ENCODE measurements at places on chromosomes 3 and 15. TPM values are rescaled to one million over a fixed set of nuclear protein-coding genes. Genes with fewer than 3 reads are reported as not detected.

The SPTBN5 gene
- total RNA-seq = 0.51 TPM

The TMEM207 gene
- not detected for total RNA-seq

The BAHD1 gene
- total RNA-seq = 15.7 TPM

The KIF23 gene
- 87.9 TPM for total RNA-seq

The RBP2 gene
- total RNA-seq = not detected

The MRPL46 gene
- total RNA-seq = 34.7 TPM

The GRK7 gene
- not detected for total RNA-seq

The ERC2 gene
- total RNA-seq = 2.7 TPM

The FAN1 gene
- total RNA-seq = 11.0 TPM

The DLL4 gene
- 0.69 TPM for total RNA-seq

The SNX33 gene
- 6.7 TPM for total RNA-seq

The PPP1R14D gene
- total RNA-seq = not detected

The RBM5 gene
- total RNA-seq = 80.7 TPM

The ACTRT3 gene
- total RNA-seq = 3.8 TPM

The GOLGA8A gene
- total RNA-seq = 14.3 TPM

The GABRG3 gene
- not detected for total RNA-seq

The SKOR1 gene
- not detected for total RNA-seq

The EPHB3 gene
- total RNA-seq = 0.92 TPM

- DNase-seq = no peak
These were observed 72.2 kb downstream of the MECOM start for GRCh38 chr3:169591159-169591951.

- no peak for DNase-seq
These were observed 52.6 kb downstream of the NSUN3 start for GRCh38 chr3:94115482-94115881.

GRCh38 chr3:190522621-190523222 is 8.8 kb downstream of the IL1RAP start:
- no peak for DNase-seq

GRCh38 chr3:61978460-61979419 is 394.6 kb downstream of the FEZF2 start:
- DNase-seq = no peak

- no peak for DNase-seq
These were observed 4.3 kb upstream of the LTF start for GRCh38 chr3:46468753-46469600.

- no peak for DNase-seq
These were observed 116.0 kb downstream of the IGF1R start for GRCh38 chr15:98764291-98764690.

GRCh38 chr3:182412066-182412465 is 381.2 kb upstream of the ATP11B start:
- no peak for DNase-seq

GRCh38 chr3:41693799-41694198 is 268.1 kb downstream of the ULK4 start:
- DNase-seq = no peak

DNA sequence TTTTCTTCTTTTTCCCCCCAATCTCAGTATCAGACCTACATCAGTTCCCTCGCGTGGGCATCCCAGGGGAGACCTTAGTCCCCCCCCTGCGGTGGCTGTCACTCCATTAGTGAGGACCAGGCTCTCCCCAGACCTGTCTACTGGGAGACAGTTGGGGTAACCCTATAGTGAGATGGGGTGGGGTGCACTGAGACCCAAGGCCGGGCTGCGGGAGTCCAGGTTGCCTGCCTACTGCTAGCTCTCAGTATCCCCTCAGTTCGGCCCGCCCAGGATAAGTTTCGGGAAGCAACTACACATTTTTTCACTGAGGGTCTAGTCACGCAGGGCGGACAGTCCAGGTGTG is 671 bp upstream of the DCUN1D1 start:
- DNase-seq = no peak

- DNase-seq = no peak
These were observed 51.7 kb downstream of the CNTN3 start for GRCh38 chr3:74562558-74563269.

DNA sequence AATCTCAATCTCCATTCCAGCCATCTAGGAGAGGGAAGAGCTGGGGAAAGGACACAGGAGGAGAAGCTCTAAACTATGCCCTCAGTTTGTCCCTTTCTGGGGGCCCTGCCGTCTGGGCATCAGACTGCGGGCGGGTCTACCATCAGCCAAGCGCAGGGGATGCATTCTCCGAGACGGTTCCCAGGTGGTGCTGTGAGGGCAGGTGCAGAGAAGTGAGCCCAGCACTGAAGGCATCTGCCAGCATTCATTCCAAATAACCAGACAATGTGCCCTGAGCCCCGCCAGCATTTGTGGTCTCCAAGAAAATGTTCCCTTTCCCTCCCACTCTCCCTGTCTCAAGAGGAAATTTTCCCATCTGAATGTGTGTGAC is 265.7 kb downstream of the XXYLT1 start:
- DNase-seq = no peak

DNA sequence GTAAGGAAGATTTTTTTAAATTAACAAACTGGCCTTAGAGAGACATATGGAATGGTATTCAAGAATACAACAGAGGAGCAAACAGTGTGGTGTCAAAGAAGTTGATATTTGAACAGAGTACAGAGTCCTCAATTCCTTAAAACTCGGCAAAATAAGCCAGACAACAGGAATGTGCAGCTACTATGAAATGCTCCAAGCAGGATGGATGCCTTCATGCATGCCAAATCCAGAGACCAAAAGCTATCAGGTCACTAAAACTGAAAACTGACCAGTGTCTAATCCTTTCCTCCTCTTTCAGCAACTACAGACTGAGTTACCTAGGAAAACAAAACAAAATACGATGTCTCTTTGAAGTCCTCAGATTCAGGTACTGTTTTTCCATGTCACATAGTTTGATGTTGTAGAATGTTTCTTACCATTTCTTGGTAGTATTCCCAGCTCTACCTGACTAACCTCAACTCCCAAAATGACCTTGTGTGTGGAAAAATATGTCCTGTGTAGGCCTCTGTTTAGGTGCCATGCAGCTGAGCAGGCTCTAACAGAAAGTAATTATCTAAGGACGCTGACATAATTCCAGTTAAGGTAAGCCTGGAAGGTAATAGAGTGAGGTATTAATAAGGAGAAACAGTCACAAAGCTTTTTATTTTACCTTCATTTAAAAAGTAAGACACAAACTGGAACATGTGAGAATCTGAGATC is 46.9 kb downstream of the TBL1XR1 start:
- DNase-seq = peak; percentile 10

DNA sequence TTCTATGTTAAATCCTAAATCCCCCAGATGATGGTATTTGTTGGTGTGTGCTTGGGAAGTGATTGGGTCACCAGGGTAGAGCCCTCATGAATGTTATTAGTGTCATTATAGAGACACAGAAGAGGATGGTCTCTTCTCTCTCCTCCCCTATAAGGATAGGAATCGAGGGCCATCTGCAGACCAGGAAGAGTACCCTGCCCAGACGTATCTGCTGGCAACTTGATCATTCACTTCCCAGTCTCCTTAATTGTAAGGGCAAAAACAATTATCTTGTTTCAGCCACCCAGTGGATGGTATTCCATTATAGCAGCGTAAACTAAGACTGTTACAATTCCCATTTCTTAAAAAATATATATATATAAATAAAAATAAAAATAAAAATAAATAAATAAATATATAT is 892.2 kb downstream of the SI start:
- DNase-seq = no peak

DNA sequence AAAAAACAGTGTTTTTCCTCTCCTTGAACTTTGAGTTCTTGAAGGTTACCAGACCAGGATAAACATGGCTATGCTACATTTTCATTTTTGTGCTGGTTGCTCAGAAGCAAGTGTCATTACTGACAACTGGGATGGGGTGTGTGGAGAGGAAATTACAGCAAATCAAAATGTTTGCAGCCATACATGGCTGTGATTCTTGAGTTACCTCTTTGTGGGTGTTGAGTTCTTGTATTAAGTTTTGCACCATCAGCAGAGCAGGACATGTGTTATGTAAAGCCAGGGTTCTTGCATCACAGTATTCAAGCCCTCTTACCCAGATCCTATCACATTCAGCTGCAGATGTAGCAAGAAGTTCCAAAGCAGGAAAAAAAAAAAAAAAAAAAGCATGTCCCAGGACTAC is 53.9 kb upstream of the ATOSA start:
- peak; percentile 51 for DNase-seq

DNA sequence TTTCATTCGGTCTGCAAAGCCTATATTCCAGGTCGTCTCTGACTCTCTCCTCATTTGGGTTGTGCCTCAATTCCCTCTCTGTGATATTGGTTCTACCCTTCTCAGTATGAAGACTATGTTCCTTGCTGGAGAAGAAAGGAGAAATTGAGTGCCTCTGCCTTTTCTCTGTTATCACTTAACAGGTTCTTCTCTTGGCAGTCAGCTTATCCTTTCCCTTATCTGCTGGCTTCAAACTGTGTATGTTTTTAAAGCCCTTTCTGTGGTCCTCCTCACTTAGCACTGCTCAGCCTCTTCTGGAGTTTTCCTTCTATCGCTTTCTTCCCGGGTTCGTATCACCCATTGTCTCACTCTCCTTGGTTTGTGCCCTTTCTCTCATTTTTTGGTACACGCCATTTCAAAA is 65.3 kb upstream of the FSTL1 start:
- no peak for DNase-seq

- DNase-seq = no peak
These were observed 31.2 kb upstream of the PTX3 start for GRCh38 chr3:157405457-157405856.

- DNase-seq = no peak
These were observed 27.8 kb downstream of the IL5RA start for GRCh38 chr3:3082234-3082924.

- DNase-seq = no peak
These were observed 15.6 kb upstream of the IGSF10 start for GRCh38 chr3:151476344-151477018.

DNA sequence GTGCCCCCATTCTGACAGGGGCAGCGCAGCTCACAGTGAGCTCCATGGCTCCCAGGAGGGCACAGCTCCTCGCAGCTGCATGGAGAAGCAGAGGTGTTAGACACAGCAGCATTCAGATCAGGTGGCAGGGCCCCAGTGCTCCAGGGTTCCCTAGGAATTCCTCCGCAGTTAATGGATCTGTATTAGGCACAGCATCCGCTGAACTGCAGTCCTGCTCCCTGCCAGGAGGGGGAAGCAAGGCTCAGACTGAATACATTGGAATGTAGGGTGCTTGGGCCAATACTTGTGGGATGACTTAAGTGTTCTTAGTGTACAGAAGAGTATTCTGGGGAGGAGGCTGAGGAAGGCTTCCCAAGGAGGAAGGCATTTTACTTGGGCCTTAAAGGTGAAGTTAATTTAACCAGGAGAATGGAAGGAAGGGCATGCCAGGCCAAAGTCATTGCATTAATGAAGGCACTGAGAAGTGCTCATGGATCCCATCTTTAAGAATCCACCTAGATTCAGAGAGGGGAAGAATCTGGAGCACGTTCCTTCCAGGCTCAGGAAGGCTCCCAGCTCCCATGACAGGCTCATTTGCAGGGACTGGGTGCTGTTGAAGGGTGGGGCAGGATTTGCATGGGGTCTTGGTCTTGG is 111.6 kb downstream of the RAB11A start:
- peak; percentile 48 for DNase-seq

GRCh38 chr3:155154255-155154654 is 74.1 kb downstream of the MME start:
- no peak for DNase-seq

DNA sequence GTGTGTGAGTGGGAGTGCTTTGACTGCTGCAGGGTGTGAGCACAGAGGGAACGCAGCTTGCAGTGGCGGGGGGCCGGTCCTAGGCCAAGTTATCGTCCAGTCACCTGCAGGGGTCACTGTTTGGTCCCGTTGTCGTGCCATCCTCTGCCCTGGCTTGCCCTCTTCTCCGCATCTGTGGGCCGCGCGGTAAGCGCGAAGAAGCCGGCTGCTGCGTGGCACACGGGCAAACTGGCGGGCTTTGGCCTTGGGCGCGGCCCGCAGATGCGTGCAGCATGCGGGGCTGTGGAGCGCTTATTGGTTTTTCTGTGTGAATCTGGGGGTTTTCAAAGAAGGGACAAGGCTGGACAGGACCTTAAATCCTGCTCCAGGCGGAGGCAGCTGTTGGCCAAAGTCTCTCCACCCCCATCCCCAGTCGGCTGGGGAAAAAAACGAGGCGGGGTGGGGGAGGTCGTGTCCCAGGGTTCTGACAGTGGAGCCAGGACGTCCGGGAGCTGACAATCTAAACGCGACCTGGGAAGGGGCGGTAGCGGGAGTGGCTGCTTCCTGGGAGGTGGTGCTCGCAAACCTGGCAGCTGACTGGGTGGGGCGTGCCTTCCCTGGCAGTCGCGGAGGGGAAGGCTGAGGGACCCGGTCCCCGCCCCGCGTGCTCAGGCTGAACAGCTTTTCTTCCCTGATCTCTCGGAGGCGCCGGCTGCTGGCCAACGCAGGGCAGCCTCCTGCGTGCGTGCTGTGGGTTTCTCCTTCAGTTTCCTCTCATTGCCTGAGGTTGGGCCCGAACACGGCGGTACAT is 39.7 kb upstream of the VEPH1 start:
- DNase-seq = no peak

GRCh38 chr3:172339892-172340291 is 108.4 kb downstream of the GHSR start:
- DNase-seq = no peak

- DNase-seq = no peak
These were observed 22.6 kb upstream of the C3orf70 start for GRCh38 chr3:185175370-185175987.

DNA sequence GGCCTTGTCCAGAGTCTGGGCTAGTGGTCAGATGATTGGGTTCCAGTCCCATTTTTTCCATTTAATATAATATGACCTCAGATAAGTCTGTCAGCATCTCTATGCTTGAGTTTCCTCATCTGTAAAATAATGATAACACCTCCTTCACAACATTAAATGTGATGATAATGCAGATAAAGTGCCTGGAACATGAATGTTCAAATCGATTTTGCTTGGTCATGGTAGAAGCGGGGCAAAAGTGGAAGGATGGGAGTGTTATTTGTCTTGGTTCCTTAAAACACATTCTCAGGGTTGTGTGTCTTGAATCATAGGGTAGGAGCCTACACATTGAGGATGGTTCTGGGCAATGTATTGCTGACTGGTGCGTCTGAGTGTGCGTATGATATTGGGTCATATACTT is 16.9 kb downstream of the ARIH2 start:
- DNase-seq = no peak

- no peak for DNase-seq
These were observed 19.6 kb downstream of the NR1D2 start for GRCh38 chr3:23964537-23965235.

- peak; percentile 42 for DNase-seq
These were observed 448.5 kb downstream of the NAALADL2 start for GRCh38 chr3:175307642-175308041.

DNA sequence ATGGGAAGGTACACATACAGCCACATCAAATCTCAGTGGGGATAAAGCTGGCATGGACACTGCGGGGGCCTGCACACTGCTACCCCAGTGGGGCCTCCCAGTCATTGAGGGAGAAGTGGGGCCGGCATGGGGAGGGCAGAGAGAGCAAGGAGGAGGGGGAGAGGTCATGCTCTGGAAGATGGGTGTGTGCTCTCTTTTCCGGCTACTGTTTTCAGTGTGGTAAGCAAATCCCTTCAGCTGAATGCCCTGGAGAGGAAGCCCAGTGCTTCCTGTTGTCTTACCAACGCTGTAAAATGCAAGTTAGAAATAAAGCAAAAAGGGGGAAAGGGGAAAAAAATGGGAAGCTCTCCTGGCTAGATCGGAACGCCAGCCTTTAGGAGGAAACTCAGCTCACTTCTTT is 30.8 kb downstream of the NRROS start:
- no peak for DNase-seq

- DNase-seq = no peak
These were observed 4.3 kb downstream of the DNASE1L3 start for GRCh38 chr3:58206406-58207011.
